ENCODE measurements at places on chromosomes 12 and 14. TPM values are rescaled to one million over a fixed set of nuclear protein-coding genes. Genes with fewer than 3 reads are reported as not detected.

Gene OR6C75
- not detected for total RNA-seq

DNA sequence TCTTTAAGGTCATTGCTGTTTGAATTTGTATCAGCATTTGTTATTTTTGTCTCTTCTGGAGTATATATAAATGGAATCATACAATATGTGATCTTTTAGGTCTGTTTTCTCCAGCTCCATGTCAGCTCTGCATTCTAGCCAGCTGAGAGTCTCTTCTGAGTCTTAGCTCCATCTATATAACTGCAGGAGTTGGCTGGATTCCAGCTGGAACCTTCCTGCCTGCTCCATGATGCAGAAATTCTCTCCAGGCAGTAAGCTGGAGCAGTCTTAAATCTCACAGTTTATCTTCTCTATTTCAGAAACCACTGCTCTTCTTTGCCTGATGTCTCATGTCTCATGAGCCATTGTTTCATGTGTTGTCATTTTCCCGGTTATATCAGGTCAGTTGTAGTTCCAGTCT lies 827.6 kb downstream of the NRXN3 start:
- no peak for DNase-seq

- no peak for DNase-seq
These were observed 90.3 kb downstream of the ATP2B1 start for GRCh38 chr12:89618113-89618862.

DNA sequence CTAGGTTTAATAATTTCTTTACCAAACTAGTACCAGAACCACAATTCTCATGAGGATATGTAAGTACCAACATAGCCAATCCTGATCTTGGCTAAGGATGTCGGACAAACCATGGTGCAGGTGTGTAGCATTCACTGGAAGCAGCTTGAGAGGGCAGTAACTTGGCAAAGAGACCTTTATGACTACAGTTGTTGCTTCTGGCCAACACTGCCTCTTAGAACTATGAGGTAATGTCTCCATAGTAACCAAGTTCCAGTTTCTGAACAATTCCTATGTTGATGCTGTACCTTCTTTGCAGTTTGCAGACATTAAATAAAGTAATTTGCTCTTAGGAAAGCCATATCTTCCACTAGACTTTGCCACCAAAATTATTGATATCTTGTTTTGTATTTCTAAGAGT lies at the start of gene LMNTD1:
TSS of gene LMNTD1 (minus strand) at position 186 of the 400 bp plus-strand sequence. CDS start 324 bp downstream, outside the sequence.
- no peak for DNase-seq

DNA sequence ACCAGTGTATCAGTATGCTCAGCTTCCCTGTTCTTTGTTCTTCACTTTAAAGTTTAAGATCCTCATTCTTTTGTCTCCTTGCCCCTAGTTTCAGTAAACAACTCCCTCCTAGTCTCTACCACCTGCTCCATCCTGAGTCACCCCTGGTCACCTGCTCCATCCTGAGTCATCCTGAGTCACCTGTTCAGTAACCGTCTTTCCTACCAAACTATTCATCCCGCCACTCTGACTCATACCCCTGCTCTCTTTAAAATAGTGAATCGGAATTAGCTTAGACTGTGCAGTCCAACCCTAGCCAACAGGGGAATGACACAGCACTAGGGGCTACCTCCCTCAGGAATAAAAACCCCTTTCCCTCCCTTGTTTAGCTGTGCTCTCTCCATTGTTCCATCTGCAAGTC lies 888.1 kb upstream of the MDGA2 start:
- no peak for DNase-seq

DNA sequence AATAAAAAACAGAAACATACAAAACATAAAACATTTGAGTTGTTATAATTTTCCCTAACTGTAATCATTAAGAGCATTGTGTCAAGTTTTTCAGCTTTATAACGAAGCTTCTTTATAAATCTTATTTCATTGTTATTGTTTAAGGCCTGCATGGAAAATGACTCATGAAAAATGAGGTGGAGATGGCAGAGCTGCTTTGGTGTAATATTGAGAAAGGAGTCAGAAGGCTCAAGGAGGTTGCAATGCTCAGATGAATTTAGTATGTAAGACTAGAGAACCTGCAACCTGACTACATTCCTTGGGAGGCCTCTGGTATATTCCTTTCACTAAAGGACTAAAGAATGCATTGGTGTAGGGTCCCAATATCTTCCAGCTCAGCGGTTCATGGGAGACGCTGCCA lies 61.5 kb downstream of the TMEM30B start:
- DNase-seq, result no peak

- no peak for DNase-seq
These were observed 189.4 kb downstream of the NRXN3 start for GRCh38 chr14:78359581-78359980.

DNA sequence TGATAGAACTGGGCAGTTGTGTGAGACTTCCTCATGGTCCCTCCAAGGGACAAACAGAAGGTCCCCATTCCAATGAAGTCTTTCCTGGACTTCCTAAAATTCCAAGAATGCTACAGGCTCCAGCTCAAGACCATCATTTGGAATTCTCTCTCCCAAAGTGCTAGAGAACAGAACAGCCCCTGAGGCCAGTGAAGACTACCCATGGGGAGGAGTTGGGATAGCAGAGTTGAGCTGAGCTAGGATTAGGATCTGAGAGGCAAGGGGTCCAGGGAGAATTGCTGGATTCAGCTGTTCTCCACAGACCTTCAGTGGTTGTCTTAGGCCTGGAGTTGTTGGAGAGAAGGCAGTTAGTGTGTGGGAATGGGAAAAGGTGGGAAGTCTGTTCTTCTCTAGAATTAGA lies 10.8 kb downstream of the KRT1 start:
- DNase-seq, result no peak

DNA sequence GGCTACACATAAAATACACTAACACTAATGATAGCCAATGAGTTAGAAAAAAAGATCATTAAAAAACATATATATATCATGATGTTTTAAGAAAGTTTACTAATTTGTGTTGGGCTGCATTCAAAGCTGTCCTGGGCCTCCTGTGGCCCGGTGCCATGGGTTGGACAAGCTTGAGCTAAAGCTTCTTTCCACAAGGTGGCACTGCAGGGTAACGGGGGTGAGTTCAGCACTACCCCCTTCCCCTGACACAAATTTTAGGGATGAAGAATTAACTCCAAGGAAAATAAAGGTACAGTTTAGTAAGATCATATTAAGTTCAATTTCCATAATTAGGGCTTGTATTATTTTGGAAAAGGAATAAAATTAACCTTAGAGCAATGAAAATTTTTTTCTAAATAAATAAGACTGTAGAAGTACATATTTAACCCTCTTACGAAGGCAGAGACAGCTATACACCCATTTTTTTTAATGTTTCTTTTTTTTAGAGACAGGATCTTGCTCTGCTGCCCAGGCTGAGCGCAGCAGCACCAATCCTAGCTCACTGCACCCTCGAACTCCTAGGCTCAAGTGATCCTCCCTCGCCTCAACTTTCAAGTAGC lies 38.9 kb downstream of the PPP1R13B start:
- peak; percentile 58 for DNase-seq

DNA sequence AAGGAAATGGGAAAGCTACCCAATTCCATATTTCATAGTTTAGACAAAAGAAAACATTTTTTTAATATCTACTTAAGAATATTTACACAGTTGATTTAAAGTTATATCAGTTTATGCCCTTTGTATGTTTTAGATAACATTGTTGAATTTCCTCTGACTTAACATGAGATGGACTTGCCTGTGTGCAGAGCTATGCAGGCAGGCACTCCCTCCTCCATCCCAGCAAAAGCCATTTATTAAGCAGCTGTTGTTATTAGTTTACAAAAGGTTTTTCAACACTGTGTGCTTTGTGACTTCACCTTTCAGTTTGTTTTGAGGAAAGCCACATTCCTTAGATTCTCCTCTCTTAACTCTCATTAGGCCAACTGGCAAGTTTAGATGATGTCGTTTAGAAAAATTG lies 337.5 kb upstream of the PDE3A start:
- no peak for DNase-seq

DNA sequence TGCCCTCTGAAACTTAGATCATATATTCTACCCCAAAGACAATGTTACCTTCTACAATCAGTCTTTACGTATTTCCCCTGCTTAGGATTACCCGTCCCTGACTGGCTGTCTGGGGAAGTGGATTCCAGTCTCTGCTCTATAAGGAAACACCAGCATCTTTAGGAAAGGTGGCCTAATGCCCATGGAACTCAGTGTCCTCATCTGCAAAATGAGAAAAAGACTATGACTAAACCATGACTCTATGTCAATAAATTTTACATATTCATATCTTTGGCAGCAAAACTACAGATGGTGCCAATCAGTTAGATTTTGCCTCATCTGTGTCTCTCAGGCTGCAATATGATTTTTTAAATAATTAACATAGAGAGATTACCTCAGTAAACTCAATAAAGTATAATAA lies 133.8 kb downstream of the ITPR2 start:
- no peak for DNase-seq
